ENCODE measurements at places on chromosomes 16 and 17. TPM values are rescaled to one million over a fixed set of nuclear protein-coding genes. Genes with fewer than 3 reads are reported as not detected.

KRTAP17-1 gene
- not detected for total RNA-seq

CYBA gene
- 51.7 TPM for total RNA-seq

ARHGAP44 gene
- total RNA-seq: 6.6 TPM

COPRS gene
- total RNA-seq: 42.1 TPM

DNA sequence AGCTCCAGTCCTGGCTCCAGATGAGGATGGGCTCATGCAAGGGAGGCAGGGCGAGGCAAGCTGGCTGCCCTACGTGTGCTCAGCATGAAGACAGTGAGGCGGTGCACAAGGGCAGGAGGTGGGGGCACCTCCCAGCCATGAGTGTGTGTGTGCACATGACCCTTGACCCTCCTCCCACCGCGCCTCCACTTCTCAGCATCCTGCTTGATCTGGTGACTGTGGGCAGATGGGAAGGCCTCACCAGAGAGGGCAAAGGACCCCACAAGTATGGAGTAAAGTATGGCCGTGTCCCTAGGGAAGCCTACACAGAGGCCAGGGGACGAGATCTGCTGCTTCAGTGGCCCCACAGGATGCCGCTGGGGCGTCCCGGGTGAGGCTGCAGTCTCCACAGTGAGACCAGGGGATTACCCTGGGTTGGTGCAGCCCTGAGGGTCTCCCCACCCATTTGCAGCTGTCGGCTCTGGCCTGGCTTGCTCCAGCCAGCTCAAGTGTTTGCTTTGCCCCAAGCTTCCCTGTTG, 7.9 kb upstream of the RNF222 start:
- DNase-seq: no peak

- DNase-seq: no peak
Measured at GRCh38 chr17:2023692-2024571, 1.2 kb downstream of the RTN4RL1 start.

DNA sequence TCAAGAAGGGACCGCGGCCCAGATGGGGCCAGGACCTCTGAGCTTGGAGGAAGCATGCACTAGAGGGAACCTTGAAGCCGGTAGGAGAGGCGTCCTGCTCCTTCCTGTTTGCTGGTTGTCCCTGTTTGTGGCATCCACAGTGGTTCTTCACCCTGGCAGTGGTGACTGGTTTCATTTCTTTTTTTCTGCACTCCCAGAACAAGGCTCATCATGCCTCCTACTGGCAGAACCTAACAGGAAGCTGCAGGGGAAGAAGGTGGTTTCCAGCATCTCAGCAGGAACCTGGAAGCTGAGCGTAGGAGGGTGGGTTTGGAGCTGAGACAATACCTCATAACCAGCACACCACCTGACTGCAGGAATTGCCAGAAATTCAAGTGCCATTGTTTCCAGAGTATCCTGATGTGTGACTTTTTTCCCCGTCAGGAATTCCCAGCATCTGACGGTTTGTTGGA, 5.8 kb downstream of the TMEM231 start:
- no peak for DNase-seq

DNA sequence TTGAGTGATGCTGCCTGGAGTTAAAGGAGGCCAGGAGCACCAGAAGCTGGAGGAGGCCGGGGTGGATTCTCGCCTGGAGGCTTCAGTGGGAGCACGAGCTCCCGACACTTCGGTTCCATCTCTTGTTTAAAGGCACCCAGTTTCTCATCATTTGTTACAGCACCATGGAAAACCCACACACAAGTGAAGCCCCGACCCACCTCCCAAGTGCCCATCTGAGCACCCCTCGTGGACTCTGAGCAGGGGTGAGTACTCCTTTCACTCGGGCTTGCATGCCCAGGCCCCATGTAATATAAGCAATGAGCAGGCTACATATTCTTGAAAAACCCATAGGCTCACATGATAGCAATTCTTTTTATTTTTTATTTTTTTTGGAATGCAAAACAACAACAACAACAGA, 196.9 kb upstream of the MAF start:
- no peak for DNase-seq

GRCh38 chr16:64489449-64489848, 632.4 kb downstream of the CDH11 start:
- DNase-seq: no peak

DNA sequence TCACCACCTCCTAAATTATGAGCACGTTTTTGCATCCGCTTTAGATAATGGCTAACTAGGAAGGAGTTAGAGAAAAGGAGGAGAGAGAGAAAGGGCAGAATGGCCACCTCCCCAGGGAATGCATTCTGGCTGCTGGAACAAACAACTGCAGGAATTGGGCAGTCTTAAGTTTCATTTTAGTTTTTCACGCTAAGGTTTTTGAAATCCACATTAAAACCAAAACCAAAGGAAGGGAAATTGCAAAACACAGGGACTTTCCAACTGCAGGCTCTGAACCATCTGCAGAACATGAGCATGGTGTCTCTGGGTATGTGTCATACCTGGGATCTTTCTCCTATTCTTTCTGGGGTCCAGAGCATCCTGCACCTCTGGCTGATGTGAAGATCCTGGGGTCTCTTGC, 12.1 kb upstream of the CCL8 start:
- no peak for DNase-seq

DNA sequence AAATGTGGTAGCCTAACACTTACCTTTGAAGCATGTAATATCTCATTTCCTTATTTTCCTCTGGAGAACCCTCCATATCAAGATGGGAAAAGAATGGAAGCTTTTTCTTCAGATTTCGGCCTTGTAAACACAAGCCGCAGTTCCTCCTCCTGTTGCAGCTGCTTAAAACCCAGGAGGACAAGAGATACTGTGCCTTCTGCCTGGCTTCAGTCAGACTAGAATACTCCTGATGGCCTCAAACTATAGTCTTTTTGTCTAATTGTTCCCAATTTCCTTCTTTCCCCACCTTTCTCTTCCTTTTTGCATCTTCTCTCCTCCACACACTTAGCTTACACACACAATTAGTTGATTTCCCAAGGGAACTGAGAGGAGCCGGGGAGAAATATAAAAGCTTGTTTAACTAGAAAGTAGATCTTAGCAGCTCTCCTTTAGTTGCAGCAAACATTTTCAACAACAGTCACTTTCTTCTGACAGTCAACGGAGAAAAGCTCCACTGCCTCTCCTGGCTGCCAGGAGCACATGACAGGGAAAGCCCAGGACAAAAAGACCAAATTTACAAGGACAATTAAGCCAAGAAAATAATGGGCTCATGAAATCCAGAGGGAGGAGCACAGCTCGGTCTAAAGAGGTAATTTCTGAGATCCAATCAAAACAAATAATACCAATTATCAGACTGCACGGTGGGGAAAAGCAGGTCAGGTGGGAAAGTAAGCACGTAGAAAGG, 76.4 kb upstream of the C17orf78 start:
- DNase-seq: no peak

- DNase-seq: no peak
Measured at GRCh38 chr17:39946551-39947330, 16.1 kb upstream of the GSDMA start.

GRCh38 chr16:80113873-80114574, 426.8 kb upstream of the DYNLRB2 start:
- no peak for DNase-seq

DNA sequence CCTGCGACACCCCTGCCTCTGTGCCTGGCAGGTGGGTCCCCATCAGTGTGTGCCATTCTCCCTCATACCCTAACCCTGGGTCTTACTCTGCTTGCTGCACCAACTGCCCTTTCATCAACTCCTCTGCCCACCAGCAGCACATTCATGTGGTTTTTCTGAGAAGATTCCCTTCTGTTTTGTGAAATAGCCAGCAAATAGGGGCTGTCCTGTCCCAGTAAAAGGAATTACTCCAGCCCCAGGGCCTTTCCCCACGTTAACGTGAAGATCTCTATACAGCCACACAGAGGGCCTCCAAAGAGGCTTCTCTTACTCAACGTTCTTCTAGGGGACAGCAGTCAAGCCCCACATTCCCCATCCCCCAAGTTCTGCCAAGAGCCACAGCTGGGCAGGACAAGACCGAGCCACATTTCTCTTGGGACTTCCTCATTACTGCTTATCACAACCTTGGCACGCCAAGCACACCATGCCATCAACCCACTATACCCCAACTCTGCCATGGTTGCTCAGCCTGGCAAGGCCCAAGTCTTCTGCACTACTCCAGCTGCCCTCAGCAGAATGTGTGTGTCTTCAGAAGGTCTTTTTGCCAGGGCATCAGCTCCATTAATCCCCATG, 18.7 kb upstream of the CCL2 start:
- no peak for DNase-seq

GRCh38 chr17:77165577-77165976, 24.8 kb downstream of the SEC14L1 start:
- no peak for DNase-seq

- no peak for DNase-seq
Measured at GRCh38 chr16:87701078-87701460, 64.7 kb downstream of the KLHDC4 start.

GRCh38 chr16:49019081-49019633, 262.5 kb downstream of the CBLN1 start:
- DNase-seq: no peak

DNA sequence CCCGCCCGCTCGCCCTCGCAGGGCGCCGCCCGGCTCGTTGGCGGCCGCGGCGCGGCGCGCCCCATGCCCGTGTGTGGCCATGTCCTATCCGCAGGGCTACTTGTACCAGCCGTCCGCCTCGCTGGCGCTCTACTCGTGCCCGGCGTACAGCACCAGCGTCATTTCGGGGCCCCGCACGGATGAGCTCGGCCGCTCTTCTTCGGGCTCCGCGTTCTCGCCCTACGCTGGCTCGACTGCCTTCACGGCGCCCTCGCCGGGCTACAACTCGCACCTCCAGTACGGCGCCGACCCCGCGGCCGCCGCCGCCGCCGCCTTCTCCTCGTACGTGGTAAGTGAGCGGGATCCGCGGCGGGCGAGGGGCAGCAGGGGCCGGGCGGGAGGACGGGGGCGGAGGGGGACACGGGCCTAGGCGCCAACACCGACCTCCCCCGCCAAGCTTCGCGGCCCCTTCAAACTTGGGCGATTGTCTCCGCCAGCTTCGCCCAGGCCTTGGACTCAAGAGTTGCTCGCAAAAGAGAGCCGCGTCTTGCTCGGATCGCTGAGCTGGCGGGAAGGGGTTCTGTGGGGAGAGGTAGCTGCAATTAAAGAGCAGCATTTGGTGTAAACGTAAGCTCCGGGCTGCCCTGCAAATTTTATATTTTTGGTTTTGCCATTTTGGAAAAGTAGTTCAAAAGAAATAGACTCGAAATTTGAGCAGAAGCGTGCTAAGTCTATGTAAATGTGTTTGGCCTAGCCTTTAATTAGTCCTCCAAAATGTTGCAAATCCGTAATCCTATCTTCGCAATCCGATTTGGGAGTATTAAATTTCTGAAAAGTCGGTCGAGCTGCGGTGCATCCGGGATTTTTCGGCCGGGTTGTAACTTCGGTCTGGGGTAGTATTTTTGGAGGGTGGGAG, 702 bp downstream of the IRX5 start:
- DNase-seq: no peak
